ENCODE measurements at places on chromosomes 1 and 21.

DNA sequence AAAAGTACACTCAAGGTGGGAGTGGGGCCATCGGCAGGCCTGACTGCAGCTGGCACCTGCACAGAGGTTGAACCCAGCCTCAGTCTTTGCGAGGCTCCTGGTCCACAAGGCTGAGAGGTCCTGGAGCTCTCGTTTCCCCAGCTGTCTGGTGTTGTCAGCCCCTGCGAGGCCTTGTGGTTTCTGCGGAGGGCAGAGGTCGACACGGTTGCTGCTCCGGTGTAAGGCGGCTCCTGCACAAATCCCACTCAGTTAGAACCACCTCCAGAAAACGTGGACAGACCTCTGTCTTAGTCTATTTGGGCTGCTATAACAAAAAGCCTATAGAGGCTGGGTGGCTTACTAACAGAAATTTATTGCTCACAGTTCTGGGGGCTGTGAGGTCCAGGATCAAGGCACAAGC is 5.8 kb downstream of the KIAA1614 start:
- no peak for DNase-seq

DNA sequence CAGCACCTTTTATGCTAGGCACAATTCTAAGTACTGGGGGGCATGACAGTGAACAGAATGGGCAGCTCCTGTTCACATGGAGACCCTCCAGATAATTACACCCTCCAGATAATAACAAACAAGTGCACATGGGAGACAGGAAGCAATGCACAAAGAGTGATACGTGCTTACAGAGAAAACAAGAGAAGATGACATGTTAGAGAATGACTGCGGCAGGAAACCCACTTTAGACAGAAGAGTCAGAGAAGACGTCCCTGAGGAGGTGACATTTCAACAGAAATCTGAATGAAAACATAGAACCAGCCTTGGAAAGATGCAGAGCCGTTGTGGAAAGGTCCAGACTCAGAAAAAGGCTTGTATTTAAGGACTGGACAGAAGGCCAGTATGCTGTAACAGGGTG is 54.7 kb upstream of the ARTN start:
- no peak for DNase-seq

DNA sequence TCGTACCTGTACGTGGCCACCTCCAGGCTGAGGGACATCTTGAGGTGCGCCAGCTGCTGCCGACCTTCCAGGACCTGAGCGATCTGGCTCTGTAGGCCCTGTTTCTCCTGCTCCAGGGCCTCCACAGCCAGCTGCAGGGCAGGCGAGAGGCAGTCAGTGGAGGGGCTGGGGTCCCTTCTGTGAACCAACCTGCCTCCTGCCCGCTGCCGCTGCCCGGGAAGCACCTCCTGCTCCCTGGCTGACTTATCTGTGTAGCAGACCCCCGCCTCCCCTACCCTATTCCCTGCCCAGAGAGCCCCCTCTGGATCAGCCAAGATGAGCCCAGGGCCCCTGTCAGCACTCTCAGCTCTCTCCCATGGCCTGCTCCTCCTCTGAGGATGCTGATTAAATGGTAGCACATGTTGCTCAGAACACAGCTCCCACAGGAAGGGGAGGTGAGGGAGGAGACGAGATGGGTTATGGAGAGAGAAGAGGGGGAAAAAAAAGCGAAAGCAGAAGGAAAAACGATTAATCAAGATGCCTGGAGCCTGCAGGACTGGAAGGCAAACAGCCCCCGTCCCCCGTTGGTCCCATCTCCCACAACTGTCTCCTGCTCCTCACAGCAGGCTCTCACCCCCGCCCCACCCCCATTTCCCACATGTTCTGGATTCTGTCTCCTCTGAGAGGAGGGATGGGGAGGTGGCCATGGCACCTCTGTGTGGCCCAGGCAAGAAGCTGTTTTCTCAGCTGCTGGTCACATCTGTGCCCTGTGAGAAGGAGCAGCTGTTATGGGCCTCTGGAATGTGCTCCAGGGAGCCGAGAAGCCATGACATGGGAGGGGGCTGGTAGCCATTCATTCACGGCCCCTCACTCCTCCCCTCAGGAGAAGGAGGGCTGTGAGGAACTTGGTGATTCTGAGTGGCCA is 1.7 kb downstream of the NES start:
- no peak for DNase-seq

- DNase-seq = no peak
Measured at GRCh38 chr1:29043274-29043965, 80.3 kb downstream of the TMEM200B start.

GRCh38 chr1:219801156-219801820 is 127.1 kb downstream of the SLC30A10 start:
- DNase-seq = no peak

DNA sequence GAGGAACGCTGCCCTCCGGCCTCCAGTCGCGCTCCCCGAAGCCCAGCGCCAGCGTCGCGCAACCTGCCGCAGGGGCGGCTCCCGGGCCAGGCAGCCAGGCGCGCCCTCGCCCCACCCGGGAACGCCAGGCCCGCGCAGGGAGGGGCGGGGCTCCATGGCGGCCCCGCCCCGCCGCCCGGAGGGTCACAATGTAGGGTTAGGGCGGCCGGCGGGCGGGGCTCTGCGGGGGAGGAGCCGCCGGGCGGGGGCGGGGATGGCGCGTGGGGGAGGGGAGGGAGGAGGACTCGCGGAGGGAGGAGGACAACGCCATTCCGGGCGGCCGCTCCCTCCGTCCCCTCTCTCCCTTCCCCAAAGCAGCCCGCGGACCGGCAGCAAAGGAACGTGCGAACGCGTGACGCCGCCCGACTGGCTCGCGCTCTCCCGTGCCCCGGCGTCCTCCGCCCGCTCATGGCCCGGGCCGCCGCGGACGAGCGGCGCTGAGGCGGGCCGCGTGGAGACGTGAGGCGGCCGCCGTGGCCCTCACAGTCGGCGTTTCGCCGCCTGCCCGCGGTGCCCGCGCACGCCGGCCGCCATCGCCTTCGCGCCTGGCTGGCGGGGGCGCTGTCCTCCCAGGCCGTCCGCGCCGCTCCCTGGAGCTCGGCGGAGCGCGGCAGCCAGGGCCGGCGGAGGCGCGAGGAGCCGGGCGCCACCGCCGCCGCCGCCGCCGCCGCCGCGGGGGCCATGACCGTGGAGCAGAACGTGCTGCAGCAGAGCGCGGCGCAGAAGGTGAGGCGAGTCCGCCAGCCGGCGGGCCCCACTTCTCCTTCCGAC is at the start of gene USP25:
USP25 (plus strand) TSS at position 309 of the 810 bp plus-strand sequence; CDS start at position 721, 412 bp downstream.
- no peak for DNase-seq

GRCh38 chr1:104760017-104760416 is 1010.3 kb downstream of the AMY1C start:
- DNase-seq = no peak

GRCh38 chr1:9649769-9650168 is 1.8 kb upstream of the PIK3CD start:
- DNase-seq = no peak

DNA sequence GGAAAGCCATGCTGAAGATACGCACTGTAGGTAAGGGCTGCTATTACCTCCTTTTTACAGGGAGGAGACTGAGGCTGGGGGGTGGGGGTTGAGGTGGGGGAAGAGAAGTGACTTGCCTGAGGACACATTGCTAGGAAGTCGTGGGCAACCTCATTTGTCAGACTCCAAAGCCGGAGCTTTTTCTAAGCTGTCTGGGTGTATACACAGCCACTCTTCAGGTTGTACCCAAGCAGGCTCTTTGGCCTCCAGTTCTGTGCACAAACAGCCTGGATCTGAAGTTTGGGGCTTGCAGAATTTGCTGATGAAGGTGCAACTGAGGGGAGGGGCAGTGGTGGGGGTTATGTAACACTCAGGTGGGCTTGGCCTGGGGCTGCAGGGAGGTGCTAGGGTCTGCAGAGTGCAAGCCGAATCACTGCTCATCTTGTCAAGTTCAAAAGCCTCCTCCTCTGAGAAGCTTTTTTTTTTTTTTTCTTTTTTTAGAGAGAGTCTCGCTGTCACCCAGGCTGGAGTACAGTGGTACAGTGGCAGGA is 16.9 kb downstream of the TINAGL1 start:
- no peak for DNase-seq

GRCh38 chr1:75559800-75560199 is 51.1 kb downstream of the SLC44A5 start:
- DNase-seq = no peak

DNA sequence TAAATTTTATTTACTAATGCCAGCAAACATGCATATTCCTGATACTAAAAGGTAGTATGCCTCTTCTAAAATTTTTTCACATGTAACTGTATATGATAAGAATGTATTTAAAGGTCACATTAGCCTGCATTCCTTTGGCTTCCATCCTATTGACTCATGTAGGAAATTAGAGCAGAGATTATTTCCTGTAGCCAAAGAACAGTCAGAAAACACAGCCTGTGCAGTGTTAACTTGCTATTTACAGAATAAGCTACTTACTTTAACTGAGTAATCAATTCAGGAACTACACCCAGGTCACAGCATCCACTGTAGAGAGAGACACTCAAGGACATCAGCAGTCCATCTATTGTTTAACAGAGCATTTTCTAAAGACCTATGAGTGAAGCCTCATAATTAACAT is 154.5 kb upstream of the ADGRL4 start:
- no peak for DNase-seq

DNA sequence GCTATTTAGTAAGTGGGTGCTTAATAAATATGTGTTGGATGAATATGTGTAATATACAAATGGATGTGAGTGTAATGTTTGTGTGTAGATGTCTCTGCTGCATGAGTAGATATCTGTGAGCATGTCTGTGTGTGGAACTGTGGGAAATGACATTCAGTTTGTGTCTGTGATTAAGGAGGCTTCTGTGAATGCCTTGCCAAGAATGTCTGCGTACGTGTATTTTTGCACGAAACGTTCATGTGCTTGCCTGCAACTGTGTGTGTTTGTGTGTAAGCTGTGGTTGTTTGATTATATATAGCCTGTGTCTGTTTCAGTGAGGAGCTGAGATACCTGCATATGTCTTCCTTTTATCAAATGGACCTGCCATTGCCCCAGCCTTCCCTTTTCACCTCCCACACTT is 13.8 kb downstream of the DMBX1 start:
- DNase-seq = no peak

DNA sequence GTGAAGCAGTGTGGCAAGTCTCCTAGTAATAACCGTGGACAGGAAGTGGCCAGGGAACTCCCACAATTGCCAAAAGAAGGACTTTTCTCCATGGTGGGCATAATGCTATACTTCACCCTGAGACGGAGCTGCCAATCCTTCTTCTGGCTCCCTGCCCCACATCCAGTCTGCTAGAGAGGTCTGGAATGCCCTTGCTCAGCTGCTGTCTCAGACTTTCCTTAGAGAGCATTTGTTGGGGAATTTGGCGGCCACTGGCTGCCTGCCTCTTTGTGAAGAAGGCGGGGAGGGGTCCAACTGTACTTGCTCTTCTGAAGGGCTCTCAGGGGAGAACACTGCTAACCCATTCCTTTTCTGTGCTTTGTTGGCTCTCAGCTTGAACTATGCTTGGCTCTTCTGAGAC is 123.7 kb upstream of the EDN2 start:
- DNase-seq = no peak

DNA sequence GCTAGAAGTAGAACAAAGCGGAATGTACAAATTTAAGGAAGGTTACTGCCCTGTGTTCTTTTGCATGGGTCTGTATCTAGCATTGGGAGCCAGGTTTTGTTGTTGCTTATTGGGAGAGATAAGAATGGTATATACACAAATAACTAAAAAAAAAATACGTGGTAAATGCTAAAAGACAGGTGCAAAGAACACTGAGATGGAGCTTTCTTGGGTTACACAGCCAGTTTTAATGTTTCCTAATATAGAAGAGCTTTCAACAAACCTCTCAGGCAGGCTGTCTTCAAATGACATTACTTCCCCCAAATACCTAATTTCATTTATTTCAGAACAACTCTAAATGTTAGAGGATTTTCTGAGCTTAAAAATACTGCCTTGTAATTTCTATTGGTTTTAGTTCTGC is 1.4 kb upstream of the MDM4 start:
- DNase-seq = no peak

Data from cerebellar nuclear complex (tissue), 1 donor.